IPS-NIHi11 (cell line): ENCODE measurements at places on chromosomes 1 and 21.

GRCh38 chr1:200369706-200370105 is 40.1 kb downstream of the ZNF281 start:
- no peak for DNase-seq

GRCh38 chr1:156927215-156928042 is 7.0 kb downstream of the LRRC71 start:
- DNase-seq, result peak; percentile 87

DNA sequence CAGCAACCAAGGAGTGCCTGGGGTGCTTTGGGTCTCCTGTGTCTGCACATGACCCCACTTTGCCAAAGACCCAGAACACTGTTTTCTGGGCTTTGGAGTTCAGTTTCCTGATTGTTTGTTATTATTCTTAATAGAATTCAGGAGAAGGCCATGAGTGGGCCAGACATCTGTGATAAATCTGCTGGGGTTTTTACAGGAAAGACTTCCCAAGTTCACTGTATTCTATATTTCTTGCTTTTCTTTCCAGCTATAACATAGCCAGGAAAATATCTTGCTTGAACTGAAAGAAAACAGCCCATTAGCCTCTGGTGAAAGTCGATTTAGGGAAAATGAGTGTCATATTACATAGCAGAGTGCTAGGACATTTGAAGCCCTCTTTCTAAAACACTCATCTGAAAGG is 345.1 kb upstream of the USP24 start:
- no peak for DNase-seq

DNA sequence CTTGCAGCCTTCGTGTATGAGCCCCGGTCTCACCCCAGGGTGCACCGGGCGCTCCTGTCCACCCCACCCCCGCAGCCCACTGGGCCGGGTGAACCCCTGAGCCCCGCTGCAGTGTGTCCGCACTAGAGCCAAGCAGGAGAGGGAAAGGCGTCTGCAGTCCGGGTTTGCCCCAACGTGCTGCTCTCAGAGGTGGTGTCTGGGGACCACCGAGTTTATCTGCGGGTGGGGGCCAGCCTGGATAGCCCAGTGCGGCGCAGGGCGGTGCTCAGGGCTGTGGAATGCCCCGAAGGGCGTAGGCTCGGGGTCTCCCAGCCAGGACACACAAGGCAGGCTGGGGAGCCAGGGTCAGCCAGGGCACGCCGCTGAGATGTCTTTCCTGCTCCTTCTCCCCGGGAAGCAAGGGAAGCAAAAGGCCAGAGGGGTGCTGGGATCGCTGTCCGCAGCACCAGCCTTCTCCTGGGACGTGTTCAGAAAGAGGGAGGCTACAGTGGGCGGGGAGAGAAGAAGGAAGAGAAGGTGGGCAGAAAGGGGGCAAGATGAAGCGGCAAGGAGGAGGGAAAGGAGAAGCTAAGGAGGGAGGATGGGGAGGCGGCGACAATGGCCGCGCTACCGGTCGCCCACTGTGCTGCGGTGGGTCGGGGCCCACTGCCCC is 56.6 kb downstream of the MAB21L3 start:
- peak; percentile 58 for DNase-seq

DNA sequence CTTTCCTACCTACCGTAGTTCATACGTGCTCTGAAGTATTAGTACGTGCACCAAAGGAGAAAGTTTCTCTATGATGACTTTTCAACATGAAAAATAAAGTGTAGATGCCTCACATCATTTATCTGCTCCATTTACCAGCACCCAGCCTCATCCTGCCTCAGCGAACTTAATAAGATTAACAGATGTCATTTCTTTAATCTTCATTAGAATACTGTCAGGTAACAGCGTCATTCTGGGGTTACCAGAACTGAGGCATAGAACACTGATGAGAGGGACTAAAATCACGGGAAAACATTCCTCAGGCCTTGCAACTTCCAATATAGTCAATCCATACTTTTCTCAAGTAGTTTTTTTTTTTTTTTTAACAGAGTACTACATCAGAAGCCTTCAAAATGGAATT is 43.2 kb upstream of the DISC1 start:
- DNase-seq, result no peak

- DNase-seq, result no peak
Measured at GRCh38 chr1:165829888-165830287, 2.5 kb downstream of the UCK2 start.

GRCh38 chr1:31122741-31123140 is 57.2 kb upstream of the PUM1 start:
- DNase-seq, result no peak

DNA sequence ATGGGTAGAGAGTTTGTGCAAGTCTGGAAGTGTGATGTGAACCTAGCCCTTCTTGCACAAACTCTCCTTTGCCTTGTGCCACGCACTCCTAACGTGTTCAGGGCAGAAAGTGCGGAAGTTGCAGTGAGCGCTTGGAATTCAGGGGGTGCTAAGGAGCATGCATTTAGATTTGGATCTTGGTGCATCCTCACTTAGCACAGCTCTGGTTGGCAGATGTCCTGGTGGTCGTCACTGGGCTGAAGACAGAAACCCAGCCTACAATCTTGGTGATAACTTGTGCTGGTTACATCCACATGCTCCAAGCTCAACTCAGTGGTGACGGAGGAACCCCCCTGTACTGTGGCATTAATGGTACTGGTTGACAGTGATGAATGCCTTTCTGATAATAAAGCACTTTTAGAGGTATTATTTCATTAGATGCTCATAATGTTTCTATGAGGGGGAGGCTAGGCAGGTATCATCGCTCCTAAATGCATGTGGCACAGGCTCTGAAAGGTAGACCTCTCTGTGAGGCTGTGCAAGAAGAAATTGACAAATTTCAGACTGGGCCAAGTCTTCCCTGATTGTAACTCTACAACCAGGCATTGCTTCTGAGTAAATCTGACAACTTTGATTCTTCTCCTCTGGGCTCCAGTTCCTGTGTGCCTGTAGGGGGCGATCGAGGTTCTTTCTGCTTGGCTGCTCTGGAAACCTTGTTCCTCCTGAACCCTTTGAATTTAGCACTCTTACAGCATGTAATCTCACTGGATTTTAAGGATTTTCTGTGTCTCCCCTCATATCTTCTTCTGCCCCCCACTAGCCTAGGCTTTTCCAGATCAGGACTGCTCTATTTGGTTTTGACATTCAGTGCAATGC is 40.6 kb downstream of the MAPKAPK2 start:
- peak; percentile 70 for DNase-seq

GRCh38 chr21:33374450-33375096 is 28.6 kb upstream of the IFNGR2 start:
- peak; percentile 45 for DNase-seq

GRCh38 chr1:47645151-47645550 is 207.3 kb downstream of the FOXD2 start:
- no peak for DNase-seq

- peak; percentile 30 for DNase-seq
Measured at GRCh38 chr1:111270771-111271463, 19.7 kb upstream of the CHIA start.

DNA sequence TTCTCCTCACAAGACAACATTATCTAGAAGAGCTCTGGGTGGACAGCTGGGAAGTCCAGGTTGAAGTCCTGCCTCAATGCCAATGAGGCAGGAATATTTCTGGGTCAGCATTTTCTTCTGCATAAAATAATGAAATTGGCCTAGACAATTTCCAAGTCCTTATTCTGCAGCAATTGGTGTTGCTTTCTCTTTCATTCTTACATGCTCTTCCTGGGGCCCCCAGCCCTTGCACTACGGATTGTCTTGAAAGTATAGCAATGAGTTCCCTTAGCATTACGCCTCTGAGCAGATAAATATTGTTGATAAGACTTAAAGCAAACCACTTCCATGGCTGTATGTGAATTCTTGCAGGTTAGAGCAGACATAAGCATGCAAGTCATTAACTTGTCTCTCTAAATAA is 188.5 kb downstream of the TGFBR3 start:
- DNase-seq, result no peak

DNA sequence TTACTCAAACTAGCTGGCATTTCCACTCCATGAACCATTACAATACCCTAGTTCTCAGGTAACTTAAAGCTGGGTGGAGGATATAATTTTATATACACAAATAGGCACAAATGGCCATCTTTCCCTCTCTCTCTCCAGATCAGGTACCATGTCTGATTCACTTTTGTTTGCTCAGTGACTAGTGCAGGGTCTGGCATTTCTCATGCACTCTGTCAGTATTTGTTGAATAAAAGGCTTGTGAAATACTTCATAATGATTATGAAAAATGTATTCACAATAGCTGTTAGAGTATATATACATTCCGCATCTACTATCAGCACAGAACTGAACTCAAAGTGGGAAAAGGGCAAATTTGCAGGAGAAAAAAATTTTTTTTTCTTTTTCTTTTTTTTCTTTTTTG is 510.2 kb upstream of the USP24 start:
- DNase-seq, result no peak

- no peak for DNase-seq
Measured at GRCh38 chr1:48182439-48182838, 40.1 kb upstream of the SLC5A9 start.

GRCh38 chr1:186858923-186859322 is 30.2 kb downstream of the PLA2G4A start:
- DNase-seq, result no peak

GRCh38 chr1:160733898-160734297 is 5.1 kb upstream of the SLAMF7 start:
- no peak for DNase-seq

DNA sequence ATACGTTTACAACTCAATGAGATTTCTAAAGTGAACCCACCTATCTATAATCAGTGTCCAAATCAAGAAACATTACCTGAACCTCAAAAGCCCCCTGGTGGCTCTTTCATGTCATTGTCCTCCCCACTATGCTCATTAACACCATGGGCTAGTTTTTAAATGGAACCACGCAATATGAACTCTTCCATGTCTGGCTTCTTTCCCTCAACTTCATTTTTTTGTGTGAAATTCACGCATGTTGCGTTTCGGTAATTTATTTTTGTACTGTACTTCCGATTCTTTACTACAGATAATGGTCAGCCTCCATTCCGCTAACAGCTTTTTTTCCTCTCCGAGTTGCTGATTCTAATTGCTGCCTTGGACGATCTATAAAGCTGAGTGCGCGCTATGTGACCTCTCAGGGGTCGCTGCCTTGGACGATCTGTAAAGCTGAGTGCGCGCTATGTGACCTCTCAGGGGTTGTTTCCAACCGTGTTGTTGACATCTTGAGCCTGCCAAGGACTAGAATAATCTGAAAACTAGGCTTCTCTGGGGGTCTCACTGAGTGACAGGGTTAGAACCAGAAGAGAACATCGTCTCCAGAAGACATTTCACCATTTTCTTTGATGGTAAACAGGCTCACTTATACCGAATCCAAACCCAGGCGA is 1.1 kb upstream of the CACYBP start:
- peak; percentile 39 for DNase-seq

GRCh38 chr1:4745560-4745959 is 91.2 kb downstream of the AJAP1 start:
- DNase-seq, result peak; percentile 50

DNA sequence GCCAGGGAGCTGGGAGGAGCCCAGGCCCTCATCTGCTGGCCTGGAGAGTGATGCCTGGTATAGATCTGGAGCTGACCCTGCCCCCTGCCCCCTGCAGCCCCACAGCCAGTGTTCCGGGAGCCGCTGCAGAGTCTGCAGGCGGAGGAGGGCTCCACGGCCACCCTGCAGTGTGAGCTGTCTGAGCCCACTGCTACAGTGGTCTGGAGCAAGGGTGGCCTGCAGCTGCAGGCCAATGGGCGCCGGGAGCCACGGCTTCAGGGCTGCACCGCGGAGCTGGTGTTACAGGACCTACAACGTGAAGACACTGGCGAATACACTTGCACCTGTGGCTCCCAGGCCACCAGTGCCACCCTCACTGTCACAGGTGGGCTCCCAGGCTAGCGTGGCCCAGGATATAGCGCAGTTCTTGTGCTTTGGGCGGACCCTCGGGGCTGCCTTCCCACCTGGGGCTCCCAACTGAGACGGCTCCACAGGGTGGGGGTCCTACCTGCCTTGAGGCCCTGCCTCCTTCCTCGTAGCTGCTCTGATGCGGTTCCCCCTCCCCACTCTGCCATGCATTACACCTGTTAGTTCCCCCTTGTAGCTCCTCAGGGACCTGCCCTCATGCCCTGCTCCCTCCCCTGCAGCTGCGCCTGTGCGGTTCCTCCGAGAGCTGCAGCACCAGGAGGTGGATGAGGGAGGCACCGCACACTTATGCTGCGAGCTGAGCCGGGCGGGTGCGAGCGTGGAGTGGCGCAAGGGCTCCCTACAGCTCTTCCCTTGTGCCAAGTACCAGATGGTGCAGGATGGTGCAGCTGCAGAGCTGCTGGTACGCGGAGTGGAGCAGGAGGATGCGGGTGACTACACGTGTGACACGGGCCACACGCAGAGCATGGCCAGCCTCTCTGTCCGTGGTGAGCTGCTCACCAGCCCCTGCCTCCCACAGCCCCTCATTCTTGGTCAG is 98.7 kb downstream of the OBSCN start:
- DNase-seq, result no peak

- no peak for DNase-seq
Measured at GRCh38 chr1:232969799-232970198, 19.4 kb downstream of the NTPCR start.

- no peak for DNase-seq
Measured at GRCh38 chr1:202892501-202892900, 3.6 kb upstream of the RABIF start.

- DNase-seq, result peak; percentile 88
Measured at GRCh38 chr1:75724472-75725022, at the start of gene ACADM. Gene ACADM (plus strand): TSS chr1:75724709. CDS start chr1:75724788, 79 bp downstream.

- no peak for DNase-seq
Measured at GRCh38 chr1:1956101-1956500, 37.0 kb upstream of the TMEM52 start.

DNA sequence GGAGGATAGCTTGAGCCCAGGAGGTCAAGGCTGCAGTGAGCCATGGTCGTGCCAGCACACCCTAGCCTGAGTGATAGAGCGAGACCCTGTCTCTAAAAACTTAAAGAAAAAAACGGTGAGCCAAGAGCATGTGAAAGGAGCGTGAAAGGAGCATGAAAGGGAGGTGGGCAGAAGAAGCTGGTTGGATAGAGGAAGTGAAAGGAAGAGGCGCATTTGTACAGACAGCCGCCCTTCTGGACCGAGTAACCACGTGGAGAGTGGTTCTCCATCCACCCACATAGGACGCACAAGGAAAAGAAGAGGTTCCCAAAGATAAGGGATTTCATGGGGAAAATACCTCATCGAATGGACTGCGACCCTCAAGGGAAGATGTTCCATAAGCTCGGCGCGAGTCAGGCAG is 60.4 kb upstream of the IFNAR2 start:
- DNase-seq, result no peak

- DNase-seq, result no peak
Measured at GRCh38 chr1:89536555-89537341, 12.1 kb downstream of the LRRC8B start.

- DNase-seq, result no peak
Measured at GRCh38 chr1:181577475-181577874, 94.2 kb downstream of the CACNA1E start.

DNA sequence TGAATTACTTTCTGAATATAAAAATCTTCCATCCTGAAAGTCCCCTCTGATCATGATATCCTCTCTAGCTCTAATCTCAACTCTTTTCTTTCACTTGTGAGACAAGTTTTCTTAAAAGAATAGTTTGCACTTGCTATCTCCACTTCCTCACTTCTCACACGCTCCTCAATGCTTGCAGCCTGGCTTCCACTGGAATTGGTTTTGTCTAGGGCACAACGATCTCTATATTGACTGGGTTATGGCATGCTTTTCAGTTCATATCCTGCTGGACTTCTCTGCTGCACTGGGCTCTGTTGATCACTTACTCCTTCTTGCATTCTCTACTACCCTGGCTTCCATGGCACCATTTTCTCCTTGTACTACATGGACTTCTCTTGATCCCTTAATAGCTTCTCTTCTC is 474 bp downstream of the FCRLA start:
- DNase-seq, result no peak

- no peak for DNase-seq
Measured at GRCh38 chr1:20586953-20587660, 1.8 kb upstream of the CDA start.
